Activated CD4-positive, alpha-beta T cell treated with anti-CD3 and anti-CD28 coated beads, Interleukin-2, amount 50 U/mL, for 1 hour (primary cell): ENCODE measurements at places on chromosomes 11 and 22.

DNA sequence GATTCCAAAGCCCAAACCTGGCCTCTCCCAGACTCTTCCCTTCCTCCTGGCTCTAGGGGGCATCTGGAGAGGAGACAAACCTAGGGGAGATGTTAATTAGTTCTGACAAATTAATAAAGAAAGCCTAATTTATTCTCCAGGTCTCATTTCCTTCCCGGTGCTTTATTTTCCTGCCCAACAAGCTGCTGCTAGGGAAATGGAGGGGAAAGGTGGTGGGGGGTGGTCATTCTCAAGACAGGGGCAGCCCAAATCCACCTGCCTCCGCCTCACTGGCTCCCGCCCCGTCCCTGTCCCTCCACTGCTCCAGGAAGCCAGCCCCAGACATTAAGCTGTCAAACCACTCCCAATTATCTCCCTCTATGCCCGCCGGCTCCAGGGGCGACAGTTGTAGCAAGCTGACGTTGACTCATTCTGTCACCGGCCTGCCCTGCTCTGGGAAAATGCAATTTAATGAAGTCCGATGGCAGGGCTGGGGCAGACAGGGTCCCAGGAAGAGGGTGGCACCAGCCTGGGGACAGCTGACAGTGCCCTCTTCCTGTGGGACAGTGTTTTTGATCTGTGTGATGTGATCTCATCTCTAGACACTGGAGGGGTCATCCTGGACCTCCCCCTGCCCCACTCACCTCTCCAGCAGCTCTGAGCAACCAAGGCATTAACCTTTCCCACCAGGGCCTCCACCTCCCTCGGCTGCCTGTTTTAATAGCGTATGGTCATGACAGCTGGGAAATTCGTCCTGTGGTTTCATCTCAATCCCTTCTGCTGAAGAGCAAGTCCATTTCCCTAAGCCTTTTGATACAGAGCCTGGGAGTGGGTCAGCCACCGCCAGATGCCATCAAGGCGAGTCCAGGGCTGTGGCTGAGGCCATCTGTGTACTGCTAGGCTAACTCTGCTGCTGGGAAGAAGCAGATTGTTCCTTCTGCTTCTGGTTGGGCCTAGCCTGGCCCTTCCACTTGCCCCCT is 27.1 kb downstream of the NECTIN1 start:
- no peak for DNase-seq

GRCh38 chr11:9386086-9386485 is 1.6 kb downstream of the IPO7 start:
- no peak for DNase-seq

DNA sequence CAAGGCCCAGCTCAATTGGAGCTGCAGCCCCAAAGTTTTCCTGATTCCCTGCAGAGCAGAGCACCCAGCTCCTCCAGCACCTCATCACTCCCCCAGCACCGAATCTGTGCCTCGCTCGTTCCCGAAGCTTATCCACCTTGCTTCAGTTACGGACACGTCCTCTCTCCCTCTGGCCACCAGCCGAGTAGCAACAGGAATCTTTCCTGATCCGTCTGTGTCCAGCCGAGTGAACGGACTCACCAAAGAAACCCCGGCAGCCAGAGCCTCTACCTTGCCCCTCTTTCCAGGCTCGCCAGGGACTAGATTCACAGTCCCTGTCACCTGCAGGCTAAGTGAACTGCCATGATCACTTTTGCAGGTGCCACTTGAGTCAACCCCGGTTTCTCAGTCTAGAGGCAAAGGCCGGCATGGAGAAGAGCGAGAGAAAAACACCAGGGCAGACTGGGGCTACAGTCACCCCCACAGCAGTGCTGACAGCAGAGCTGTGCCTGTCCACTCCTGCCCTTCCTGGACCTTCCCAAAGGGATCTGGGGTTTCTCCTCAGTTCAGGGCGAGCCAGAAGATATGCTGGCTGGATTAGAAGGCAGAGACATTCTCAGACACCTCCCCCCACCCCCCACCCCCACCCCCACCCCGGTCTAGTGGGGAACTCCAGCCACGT is 32.3 kb downstream of the BID start:
- DNase-seq: no peak

- no peak for DNase-seq
These were observed 71.2 kb downstream of the KIRREL3 start for GRCh38 chr11:126929179-126930061.

- no peak for DNase-seq
These were observed 836 bp upstream of the RBM4 start for GRCh38 chr11:66637557-66638176.

GRCh38 chr11:109772892-109773291 is 320.3 kb upstream of the ZC3H12C start:
- no peak for DNase-seq

DNA sequence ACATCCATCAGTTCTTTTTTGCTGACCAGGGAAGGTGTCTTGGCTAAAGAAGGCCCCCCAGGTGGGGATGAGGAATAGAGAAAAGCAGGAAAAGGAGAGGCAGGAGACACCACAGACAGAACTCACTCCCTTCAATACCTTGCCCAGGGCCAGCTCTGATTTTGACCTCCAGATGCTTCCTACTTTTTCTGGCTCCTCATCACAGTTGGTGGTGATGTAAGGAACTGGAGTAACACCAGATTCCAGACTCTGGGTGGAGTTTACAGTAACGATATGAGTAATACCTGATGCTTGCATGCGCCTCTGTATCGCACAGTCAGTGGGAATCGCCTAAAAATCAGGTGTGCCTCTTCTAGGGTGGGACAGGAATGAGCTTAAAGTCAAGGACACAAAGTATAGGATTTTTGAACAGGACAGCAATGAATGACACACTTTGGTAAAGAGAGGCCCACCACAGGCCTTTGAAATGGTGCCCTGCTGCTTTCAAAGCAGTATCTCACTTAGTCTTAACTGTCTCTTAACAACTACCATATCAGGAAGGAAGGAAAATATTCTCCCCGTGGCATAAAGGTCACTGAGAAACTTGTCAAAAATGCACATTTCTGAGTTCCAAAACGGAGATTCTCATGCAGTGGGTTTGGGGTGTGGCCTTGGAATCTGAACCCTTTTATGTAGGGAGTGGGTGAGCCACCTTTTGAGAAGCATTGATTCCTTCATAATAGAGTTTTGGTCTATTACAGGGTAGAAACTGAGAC is 140.8 kb downstream of the SNX19 start:
- DNase-seq: no peak
